Brain microvascular endothelial cell (primary cell): ENCODE measurements at places on chromosomes 7 and 10.

DNA sequence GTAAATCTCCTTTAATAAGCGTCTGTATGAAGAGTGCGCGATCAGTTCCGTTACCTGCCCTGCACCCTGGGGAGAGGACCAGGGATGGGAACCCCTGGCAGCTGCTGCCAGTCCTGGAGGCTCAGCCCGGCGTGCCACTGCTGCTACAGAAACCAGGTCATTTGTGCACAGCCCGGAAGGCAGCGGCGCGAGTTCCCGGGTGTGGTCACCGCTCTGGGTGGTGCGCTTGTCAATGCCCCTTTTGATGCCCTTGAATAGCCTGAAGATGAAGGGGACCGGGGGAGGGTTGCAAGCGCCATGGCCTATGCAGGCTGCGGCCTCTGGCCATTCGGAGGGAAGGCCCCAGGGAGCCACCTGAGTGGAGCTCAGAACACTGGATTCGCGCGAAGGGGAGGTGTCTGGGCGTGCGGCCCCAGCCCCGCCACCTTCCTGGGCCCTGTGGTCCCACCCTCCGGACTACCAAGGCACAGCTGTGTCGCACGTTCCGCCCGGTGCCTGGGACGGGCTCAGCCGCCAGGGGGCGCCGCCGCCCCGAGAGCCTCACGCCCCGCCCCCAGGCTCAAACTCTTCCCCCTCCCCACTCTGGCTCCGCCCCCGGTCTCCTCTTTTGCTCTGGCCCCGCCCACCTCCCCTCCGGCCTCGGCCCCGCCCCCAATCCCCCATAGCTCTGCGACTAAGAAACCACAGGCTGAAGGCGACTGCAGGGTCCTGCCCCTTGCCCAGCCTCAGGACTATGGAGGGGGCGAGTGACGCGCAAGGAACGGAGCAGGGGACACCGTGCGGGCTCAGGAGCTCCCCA, 16.5 kb downstream of the AP5Z1 start:
- peak; percentile 53 for DNase-seq

DNA sequence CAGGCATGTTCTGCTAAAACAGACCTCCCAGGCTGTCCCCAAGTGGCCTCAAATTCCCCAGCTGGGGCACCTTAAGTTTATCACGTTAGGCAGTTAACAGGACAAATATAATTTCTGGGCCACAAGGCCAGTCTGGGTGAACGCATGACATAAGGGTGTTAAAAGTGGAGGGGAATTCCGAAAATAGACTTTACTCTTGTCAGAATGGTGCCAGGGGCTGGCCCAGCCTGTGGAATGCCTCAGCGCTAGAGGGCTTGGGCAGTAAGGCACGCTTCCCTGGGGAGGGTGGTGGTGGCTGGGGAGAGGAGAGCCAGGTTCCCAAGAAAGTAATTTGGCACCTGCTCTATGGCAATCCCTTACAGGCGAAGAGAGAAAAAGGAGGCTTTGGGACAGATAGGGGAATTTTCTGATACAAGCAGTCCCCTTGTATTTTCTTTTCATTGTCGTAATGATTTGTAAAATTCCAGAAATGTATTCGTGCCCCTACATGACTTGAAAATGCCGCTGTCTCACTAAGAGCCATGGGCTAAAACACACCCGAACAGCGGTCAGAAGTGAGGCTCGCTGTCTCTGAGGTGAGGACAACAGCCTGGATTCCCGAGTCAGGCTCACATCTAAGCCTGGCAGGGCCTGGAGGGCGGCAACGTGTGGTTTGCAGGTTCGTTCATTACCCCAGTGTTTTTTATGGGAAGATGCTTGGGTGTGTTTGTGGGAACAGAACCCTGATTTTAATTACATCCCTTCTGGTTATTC, 463.2 kb upstream of the GALNT17 start:
- no peak for DNase-seq

- no peak for DNase-seq
These were observed 19.5 kb downstream of the LMOD2 start for GRCh38 chr7:123675181-123675473.

DNA sequence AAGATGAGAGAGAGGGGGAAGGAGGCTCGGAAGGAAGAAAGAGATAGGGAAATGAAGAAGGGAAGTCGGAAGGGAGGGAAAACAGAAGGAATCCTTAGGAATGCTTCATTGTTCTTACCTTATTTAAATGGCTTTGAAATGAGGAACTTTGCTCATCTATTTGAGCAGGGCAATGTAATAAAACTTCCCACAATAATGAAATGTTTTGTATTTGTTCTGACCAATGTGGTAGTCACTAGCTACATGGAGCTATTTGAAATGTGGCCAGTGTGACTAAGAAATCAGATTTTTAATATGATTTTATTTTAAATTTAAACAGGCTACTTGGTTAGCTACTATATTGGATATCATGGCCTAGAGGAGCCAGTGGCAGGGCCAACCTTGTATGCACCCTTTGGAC, 510.6 kb downstream of the HTR7 start:
- DNase-seq: no peak

GRCh38 chr10:106078895-106079576, 1085.5 kb downstream of the SORCS1 start:
- peak; percentile 35 for DNase-seq

DNA sequence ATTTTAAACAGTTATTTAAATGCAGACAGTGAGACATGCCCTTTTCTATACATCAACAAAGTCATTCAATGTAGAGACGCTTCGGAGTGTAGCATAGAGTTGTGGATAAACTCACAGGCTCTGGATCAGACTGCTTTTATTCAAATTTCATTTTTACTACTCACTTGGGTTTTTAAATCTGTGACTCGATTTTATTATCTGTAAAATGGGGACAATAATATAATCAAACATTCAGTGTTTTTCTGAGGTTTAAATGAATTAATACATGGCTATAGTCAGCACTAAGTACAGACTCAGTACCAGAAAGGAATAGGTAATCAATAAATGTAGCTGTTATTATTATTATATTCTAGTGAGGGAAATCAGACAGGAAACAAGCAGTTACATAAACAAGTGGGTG, 43.4 kb downstream of the THSD7A start:
- no peak for DNase-seq

DNA sequence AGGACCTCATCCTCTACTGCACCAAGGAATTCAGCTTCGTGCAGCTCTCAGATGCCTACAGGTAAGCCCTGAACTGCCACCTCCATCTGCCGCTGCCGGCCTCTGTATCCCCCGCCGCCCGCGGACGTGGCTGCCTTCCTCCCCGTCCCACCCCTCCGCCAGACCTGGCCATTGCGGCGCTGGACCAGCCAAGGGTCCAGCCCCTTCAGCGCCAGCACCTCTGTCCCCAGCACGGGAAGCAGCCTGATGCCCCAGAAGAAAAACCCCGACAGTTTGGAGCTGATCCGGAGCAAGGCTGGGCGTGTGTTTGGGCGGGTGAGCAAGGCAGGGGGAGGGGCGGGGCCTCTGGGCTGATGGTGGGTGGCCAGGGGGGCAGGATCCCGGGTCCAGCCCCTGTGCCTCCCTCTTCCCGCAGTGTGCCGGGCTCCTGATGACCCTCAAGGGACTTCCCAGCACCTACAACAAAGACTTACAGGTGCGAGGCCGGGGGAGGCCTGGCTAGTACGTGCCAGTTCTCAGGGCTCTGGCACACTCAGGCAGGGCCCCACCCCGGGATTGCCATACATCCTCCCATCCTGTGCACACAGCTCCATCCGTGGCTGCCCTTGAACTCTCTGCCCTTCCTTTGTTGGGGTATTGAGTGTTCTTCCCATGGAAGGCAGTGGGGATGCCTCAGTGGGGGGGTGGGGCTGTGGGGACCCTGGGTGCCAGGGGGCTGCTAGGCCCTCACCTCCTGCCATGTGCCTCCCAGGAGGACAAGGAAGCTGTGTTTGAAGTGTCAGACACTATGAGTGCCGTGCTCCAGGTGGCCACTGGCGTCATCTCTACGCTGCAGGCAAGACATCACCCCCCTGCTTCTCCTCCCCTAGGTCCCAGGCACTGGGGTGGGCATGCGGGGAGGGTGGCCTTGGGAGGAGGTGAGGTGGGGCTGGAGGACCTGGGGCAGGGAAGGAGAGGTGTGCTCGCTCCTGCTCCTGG, 13.5 kb downstream of the ASL start:
- no peak for DNase-seq

- DNase-seq: no peak
These were observed 250.9 kb downstream of the CHCHD3 start for GRCh38 chr7:132830941-132831340.

DNA sequence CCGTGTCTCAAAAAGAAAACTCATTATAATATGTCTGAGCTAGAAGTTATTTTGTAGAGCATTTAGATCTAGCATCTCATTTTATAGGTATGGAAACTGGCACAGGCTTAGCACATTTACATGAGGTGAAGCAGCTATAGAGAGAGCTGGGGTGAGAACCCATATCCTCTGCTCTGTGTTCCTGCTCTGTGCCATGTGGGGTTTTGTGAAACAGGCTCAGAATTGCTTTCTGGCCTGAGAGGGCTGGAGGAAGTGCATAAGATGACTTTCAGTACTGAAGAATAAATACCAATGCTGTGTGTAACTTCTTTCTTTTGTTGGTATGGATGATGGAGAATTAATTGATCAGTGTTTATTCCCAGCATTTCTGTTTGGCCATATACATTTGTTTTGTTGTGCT, 159.1 kb downstream of the LRRC4 start:
- DNase-seq: no peak

- DNase-seq: peak; percentile 27
These were observed 117.5 kb downstream of the CAMK1D start for GRCh38 chr10:12466704-12467305.

GRCh38 chr10:78349165-78349516, 315.5 kb downstream of the RPS24 start:
- no peak for DNase-seq

DNA sequence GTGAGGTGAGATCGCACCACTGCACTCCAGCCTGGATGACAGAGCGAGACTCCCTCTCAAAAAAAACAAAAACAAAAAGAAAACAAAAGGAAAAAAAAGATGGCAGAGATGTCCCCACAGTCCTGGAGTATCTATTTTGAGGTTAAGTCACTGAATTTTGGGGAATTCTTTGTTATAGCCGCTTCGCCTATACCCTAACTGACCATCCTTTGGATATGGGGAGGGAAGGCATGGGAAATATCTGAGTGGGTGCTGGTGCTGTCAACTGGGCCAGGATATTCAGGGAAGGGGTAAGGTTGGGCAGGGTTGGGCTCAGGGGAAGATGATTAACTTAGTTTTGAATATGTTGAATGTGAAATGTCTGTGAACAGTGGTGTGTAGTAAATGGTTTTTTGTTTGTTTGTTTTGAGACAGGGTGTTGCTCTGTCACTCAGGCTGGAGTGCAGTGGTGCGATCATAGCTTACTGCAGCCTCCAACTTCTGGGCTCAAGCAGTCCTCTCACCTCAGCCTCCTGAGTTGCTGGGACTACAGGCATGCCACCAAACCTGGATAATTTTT, 8.3 kb upstream of the GNB2 start:
- no peak for DNase-seq

GRCh38 chr10:119079599-119080520, 757 bp downstream of the EIF3A start:
- DNase-seq: peak; percentile 67

DNA sequence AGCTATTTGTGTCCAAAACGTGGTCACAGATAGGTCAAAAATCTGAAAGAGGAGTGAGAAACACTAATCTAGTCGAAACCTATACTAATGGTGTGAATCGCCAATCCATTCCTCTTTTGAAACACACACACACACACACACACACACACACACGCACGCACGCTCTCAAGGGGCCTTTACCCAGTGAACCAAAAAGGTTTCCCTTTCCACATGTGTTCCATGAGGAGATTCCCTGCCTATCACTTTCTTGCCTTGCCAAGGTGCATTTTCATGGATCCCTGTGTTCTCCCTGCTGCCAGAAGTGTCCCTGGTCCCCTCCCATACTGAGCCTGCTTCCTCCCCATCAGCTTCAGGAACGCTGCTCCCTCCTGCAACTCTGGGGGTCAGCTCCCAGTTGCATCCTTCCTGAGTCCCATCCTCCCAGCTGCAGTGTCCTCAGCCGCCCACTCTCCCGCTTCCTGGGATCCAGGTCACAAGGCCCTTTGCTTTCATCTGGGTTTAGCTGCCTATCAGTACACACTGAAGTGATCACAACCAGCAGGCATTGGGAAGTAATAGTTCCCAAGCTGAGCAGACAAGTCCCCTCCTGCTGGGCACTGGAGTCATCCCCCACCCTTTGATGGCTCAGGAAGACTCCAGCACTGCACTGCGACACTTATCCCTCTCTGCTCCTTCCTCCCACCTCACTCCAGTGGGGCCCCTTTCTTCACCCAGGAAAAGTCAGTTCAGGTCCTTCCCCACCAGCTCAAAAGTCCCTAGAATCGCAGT, 49.2 kb upstream of the KCNMA1 start:
- DNase-seq: no peak

DNA sequence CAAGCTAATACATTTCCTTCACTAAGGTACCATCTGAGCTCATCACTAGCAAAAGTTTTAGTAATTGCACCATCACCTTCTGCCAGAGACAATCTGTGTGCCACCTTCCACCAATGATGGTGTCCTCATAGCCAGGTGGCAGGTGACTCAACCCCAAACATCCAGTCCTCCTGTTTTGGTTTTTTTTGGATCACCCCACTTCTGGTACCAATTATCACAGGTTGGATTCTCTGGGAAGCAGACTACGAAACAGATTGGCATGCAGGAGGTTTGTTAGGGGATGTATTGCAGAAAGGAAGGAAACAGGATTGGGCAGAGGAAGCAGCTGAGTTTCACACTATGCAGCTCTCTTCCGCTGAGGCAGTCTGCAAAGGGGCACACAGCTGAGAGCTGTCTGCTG, 4.5 kb upstream of the TACC2 start:
- no peak for DNase-seq

- DNase-seq: no peak
These were observed 1.4 kb upstream of the SH3PXD2A start for GRCh38 chr10:103856797-103857170.

- DNase-seq: peak; percentile 36
These were observed 14.5 kb downstream of the PSAP start for GRCh38 chr10:71836596-71836974.

- DNase-seq: no peak
These were observed 169.6 kb downstream of the TCERG1L start for GRCh38 chr10:131141645-131142516.

DNA sequence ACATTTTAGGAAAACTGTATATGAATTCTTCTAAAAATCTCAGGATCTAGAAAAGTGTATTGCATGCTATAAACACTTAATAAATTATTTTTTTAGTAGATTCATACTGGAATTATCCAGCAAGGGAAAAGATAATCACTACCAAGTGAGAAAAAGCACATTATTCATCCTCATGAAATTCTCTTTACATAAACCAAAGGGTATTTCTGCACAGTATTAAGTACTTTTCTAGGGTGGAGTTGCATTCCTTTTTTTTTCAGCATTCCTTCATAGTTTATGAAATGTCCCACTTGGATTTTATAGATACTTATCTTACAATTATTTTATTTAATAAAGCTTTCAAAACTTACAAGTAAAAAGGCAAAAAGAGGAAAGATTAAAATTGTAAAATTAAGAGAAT, 403.3 kb downstream of the HGF start:
- no peak for DNase-seq
